ENCODE measurements at places on chromosomes 11 and 22.

GRCh38 chr11:61516675-61517572, 8.4 kb downstream of the LRRC10B start:
- DNase-seq: peak; percentile 36

GRCh38 chr11:8749202-8749601, 66.6 kb downstream of the RPL27A start:
- no peak for DNase-seq

- peak; percentile 20 for DNase-seq
Measured at GRCh38 chr11:33773404-33773986, 825 bp downstream of the FBXO3 start.

DNA sequence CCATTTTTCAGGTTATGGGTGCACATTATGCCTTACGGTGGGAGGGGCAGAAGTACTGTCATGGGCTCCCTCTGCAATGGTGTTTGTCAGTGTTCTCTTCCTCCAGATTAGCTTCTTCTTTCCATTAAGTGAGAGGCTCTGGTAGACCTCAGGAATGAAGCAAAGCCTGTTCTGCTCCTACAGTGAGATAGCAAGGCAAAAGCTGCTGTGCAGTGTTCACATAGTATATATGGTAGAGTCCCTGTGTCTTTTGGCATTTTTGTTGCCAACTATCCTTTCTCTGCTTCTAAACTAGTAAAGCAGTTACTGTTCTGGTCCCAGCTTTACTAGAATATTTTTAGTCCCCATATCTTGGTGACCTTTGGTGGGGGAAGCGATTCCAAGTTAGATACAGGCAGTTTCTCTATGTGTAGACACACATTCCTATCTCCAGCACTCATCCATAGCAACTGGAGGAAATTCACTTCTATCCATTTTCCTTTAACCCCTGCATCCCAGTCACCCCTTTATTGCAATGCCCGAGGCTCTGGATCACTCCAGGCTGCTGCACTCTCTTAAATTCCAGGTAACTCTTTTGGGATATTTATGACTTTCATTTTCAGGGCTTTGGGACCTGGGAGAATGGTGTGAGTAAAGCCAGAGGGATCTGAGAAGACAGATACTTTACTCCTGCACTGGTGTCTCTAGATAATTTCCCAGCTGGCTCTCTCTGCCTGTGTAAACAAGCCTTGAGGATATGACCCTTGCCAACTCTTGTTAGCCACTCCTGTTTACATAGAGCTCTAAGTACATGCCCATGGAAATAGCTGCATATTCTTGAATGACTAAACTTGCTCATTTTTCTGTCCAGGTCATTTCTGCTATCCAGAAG, 3.9 kb upstream of the TRIM34 start:
- DNase-seq: no peak

- peak; percentile 66 for DNase-seq
Measured at GRCh38 chr11:35216962-35217678, 78.1 kb downstream of the CD44 start.

- no peak for DNase-seq
Measured at GRCh38 chr11:133745791-133746190, 99.5 kb downstream of the SPATA19 start.

DNA sequence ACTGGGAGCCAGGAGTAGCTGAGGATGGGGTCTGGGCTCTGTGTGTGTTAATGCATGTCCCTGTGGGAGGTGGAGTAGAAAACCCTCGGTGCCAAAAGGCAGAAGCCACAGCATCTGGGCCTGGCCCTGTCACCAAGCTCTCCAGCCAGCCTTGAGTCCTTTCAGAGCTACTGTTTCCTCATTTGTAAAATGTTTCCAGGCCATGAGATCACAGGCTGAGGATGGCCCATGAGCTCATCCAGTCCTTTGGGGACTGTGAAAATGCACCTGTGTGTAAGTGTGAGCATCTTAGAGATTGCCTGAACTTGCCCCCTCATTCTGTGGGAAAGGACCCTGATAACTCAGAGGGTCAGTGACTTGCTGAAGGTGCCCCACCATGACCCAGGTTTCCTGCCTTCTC, 9.1 kb downstream of the ANKK1 start:
- no peak for DNase-seq

- DNase-seq: no peak
Measured at GRCh38 chr11:44868021-44868420, 82.7 kb downstream of the TP53I11 start.

GRCh38 chr22:48976556-48977535, 850.8 kb downstream of the BRD1 start:
- no peak for DNase-seq

DNA sequence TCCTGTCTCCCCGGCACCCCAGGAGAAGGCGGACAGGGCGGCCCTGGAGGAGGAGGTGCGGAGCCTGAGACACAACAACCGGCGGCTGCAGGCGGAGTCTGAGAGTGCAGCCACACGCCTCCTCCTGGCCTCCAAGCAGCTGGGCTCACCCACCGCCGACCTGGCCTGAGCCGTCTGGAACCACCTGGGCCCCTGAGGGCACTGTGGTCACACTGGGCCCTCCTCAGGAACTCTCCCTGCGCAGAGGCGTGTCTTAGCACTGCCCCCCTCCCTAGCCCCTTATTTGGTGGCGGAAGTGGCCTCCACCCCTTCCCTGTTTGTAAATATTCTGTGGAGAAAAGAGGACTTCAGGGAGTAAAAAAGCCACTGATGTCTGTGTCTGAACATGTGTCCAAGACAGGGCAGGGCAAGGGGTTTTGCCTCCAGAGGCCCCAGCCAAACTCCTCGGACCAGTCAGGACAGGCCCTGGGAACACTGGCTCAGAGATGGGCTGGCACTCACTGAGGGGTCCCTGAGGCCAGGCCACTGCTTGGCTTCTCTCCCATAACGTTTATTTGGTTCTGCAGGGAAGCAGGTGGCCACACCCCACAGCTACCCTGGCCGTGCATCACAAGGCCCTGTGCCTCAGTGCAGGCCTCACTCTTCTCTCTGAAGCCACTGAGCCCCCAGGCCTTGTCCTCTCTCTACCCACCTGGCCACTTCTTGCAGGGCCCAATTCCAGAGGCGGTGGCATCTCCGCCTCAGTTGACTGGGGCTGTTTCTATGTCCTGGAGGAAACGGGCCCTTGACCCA, 12.0 kb downstream of the RELA start:
- no peak for DNase-seq

DNA sequence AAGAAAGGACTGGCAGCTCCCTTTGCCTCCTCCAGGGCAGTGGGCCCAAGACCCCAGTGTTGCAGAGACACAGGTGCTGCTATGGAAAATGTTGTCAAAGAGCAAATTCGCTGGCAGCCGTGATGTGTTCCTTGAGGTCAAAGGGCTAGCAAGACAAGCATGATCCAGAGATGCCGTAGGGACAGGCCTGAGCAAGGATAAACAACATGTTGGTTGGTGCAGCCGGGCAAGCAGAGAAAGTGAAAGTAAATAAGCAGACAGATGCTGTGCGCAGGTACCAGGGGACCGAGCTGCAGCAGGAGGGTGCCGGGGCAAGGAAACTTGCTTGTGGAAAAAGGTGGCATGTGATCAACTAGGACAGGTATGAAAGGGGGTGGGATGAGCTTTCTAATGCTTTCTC, 125.5 kb upstream of the NECTIN1 start:
- DNase-seq: no peak

All from CD4-positive, alpha-beta T cell treated with Interleukin-15 for 4 hours (primary cell).